LHCN-M2 (cell line): ENCODE measurements at places on chromosomes 4 and X.

DNA sequence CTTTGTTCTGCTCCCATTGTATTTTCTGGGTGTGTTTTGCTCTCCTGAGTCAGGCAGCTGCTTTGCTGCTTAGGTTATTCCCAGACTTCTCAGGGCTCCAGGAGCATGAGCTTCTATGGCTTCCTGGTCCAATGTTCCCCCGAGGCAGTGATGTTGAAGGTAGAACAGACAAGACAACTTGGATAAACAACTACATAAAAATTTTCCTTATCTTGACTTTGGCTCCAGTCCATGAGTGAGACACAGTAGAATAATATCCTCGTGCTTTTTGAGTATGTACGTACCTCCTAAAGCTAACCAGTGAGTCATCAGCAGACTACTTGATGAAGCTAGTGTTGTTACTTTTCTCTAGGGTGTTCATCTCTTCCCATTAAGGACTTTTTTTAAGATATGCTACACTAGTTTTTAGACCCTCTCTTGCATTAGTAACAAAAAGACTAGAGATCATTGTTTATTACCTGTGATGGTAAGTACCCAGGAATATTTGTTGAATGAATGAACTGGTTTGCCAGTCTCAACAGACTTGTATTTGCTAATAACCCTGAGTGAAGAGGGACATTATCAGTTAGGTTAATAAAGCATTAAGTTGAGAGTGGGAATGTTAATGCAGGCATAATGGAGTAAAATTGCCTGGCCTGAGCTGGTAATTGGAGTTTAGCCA lies 131.9 kb downstream of the FHIP1A start:
- DNase-seq, result peak; percentile 88

DNA sequence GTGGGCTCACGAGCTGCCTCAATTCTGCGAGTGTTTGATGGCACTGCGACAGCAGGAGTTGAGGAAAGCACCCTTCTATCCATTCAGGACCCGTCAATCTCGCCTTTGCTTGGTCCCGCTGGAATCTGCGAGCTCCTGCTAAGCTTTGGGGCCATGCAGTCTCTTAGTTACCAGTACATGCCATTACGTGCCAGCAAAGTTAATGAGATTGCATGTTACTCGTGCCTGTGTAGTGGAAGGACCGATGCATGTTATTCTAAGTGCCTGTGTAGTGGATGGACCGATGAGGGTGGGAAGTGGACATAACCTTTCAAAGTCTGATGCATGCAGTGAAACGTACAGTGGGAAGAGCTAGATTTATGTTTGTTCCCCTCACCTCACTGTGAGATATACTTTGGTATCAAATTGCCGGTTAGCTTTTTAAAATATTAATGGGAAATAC lies 569 bp downstream of the RPS3A start:
- DNase-seq, result peak; percentile 20

- peak; percentile 31 for DNase-seq
Observed at GRCh38 chrX:30039768-30040167, 175.6 kb upstream of the MAGEB2 start.

DNA sequence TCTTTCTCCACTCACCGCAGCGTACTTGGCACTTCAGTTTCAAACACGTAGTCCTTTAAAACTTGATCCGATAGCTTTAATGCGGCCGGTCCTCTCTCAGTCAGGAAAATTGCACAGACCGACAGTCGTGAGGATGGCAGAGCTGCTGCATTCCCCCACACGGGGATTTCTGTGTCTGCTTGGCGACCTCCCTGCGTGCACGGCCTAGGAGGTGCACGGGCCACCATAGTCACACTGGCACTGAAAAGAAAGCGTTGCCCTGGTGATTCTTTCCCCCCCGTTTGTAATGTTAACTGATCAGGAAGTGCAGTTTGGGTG lies 10.3 kb downstream of the AKAP17A start:
- no peak for DNase-seq

- DNase-seq, result no peak
Observed at GRCh38 chrX:12843061-12843667, 23.7 kb upstream of the TLR7 start.

DNA sequence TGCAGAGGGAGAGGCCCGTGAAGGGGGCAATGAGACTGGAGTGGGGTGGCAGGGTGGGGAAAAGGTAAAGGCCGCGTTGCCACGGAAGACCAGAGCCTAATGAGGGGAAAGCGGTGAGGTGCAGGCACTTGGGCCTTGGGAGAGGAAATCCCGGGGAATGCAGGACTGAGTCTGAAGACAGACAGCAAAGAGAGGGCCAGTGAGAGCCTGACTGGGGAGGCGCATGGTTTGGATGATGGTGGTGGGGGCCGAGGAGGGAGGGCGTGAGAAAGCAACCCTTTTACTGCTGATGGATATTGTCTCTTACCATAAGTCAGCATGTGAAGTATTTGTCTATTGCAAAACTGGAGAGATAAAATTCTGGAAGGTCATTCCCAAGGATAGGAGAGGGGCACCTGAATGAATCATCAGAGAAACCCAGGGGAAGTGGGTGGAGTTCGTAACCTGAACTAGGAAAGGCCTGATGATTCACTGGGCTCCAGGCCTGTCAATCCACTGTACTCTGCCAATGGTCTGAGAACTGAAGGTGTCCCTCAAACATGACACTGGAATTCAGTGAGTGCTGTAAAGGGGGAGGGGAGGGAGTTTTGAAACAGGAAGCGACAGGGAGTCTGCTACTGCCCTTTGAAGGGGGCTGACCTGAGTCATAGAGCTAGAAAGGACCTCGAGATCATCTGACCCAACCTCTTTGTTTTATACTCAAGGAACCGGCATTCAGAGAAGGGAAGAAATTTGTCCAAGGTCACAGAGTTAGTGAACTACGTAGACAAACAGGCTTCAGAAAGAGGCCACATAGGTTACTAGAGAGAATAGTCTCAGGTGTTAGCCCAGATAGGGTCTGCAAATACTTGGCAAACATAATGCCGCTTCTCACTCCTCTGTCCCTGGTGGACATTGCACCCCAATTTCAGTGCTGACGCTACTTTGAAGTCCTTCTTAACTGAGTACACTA lies 52.2 kb downstream of the NALF2 start:
- DNase-seq, result no peak

DNA sequence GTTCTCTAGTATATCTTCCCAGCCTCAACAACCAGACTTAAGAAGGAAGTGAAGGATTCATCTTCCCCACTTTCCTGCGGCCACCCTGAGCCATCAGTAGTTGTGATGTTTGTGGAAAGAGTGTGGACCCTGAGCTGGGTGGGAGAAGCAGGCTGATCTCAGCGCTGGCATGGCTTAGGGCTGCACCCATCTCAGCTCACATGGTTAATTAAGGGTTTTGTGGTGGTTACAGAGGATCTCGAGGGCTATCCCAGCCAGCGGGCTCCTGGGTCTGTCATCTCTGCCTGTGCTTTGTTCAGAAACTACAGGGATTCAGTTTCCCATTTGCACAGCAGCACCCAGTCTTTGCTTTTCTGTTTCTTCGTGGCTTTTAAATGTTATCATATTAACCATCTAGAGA lies 163.4 kb downstream of the PTTG2 start:
- no peak for DNase-seq

DNA sequence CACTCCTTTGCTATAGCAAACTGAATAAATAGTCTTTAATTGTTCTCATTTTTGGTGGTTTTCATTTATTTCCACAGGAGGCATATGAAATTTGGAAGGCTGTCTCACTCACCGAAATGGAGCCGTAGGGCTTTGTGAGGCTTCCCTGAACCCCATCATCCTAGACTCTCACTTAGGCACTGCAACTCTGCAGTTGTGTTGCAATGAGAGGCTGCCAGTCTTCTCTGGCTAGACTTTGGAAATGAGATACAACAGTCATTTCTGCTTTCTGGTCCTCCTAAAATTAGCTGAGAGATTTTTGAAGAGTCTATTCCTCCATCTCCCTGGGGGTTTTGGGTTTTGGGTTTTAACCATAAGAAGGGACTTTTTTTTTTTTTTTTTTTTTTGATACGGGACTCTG lies 146.5 kb downstream of the SH3BGRL start:
- DNase-seq, result no peak

DNA sequence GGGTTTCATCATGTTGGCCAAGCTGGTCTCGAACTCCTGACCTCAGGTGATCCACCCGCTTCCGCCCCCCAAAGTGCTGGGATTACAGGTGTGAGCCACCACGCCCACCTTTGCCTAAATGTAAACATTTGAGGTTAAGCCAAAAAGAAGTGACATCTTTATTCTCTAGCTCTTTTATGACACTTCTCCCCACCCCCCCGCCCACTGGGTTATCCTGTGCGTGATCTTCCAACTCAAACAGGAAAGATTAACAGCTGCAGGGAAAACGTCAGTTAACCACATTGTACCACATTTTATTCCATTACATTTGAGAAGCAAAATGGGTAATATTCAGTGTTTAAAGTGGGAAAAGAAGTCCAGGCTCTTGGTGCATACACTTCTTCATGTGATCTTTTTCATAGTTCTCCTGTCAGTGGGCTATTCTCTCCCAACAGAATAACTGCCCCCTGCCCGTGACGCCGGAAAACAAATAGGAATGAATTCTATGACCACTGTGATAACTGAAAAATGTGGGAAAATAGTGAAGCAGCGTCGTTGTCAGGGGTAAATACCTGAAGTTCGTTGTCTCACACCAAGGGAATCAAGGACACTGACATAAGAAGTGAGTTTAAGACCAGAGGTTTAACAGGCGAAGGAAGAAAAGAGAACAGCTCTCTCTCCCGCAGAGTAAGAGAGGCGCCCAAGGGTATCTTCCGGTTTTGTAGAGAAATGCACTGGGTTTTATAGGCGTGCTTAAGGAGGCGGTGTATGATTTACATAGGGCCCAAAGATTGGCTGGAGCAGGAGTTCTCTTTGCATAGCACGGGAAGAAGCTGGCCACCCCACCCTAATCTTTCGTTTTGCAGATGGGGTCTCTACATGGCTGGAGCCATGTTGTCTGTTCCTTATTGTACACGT lies 9.7 kb upstream of the SRD5A3 start:
- peak; percentile 85 for DNase-seq

DNA sequence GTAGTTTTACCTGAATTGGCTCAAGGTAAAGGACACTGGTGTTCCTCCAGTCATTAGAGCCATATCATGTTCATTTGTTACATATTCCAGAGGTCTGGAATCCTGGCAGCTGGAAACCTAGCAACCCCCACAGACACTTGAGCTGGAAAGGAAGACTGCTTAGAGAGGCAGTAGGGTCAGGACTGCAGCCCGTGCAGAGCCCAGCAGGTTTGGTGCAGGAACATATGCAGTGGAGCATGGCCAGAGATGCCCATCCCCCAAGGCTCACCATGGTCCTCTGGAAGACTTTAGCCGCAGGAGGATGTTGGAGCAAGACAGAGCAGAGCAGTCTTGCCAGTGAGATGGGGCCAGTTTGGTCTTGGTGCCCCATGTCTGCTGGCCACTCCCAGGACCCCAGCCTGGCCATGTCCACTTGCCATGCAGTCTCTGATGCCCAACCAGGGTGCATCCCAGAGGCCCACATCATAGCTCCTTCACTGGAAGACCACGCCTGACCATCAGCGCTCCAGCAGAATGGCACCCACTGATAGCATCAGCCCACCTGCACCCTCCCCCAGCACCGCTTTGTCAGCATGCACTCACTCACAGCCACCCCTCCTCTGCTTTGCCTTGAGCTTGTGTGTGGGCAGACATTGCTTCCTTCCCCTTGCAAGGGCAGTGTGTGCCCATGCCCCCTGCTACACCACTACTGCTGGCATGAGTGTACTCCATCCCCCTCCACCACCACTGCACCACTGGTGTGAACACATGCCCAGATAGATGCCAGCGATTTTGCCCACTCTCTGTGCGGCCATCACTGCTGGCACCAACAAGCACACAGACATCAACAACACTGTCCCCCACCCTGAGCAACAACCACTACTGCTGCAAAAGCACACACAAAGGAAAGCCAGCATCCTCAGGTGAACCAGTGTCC lies 190.3 kb upstream of the SPOCK3 start:
- no peak for DNase-seq

GRCh38 chr4:40800064-40800463 lies 50.3 kb downstream of the NSUN7 start:
- no peak for DNase-seq

DNA sequence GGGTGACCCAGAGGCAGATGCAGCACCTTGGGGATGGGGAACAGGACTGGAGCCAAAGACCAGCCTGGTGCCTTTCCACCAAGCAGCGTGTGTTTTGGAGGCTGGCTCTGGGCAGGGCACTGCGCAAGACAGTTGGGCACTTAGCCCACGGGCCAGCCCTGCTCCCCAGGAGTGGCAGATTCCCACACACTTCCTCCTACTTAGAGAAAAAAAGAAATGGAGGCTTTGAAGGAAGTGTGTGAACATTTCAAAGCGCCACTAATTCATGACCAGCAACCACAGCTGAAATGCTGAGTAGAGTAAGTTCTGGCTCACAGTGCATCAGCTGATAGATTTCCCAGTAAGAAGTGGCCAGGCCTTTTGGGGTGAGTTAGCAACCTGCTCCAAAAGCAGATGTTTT lies 54.9 kb upstream of the LGI2 start:
- DNase-seq, result no peak

GRCh38 chrX:70970482-70970995 lies 39.6 kb upstream of the SLC7A3 start:
- peak; percentile 6 for DNase-seq

DNA sequence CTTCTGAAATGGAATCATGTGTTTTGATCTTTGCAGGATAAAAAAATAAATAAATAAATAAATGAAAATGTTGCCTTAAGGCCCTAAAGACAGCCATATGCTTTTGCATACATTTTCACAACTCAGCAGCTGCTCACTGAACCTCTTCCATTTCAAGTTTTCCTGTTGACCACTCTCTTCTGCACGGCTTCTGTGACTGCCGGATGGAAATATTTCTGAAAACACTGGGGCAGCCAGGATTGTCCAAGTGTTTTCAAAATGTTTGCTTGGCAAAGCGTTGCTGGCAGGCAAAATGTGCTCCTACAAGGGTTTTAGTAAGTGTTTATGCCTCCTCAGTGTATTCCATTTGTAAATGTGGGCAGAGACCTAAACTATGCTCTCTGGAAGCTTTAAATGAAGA lies 208.1 kb upstream of the IL1RAPL1 start:
- DNase-seq, result no peak

DNA sequence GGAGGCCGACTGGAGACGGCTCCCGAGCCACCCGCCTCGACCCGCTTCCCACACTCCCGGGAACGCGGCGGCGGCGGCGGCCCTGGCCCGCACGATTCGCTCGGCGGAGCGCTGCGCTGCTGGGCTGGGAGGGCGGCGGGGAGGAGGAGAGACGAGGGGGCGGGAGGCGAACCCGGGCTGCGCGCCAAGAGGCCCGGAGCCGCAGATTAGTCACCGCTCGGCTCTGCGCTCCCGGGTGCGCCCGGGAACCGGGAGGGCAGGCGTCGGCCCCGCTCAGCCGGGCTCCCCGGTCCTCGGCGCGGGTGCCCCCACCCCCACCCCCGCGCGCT lies 11.2 kb upstream of the BCOR start:
- peak; percentile 67 for DNase-seq

- DNase-seq, result no peak
Observed at GRCh38 chrX:39336671-39337311, 535.5 kb downstream of the MID1IP1 start.

GRCh38 chr4:13701937-13702446 lies 74.5 kb upstream of the BOD1L1 start:
- peak; percentile 48 for DNase-seq

- DNase-seq, result peak; percentile 76
Observed at GRCh38 chr4:54091637-54092404, 8.1 kb upstream of the GSX2 start.

- no peak for DNase-seq
Observed at GRCh38 chr4:96839441-96839840, 999.5 kb downstream of the PDHA2 start.
